ENCODE measurements at places on chromosomes 16 and 17.

GRCh38 chr17:31311526-31311925 lies 2.3 kb downstream of the EVI2B start:
- no peak for DNase-seq

- DNase-seq: no peak
Observed at GRCh38 chr17:64327201-64327930, 63.3 kb downstream of the PECAM1 start.

DNA sequence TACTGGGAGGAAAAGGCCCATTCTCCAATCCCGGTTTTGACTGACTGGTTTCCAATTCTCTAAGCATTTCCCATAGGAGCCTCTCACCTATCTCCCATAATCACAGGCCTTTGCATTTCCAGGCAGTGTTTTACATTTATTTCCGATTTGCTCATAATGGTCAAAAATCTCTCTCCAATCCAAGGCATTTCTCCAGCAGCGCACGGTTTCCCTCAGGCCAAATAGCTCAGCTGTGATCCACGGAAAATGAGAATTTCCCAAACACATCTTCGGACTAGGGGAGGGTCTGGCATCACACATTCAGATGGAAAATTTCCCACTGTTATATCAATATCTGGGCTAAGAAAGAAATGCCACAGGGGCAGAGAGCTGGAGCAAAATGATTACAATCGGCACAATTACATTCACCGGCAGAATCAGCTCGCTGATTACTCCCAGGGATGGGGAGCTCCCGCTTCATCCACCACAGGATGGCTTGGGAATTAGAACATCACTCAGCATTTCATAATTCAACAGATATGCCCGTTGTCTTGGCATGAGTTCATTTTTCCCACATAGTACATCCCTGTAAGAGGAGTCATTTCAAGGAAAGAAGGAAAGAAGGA lies 6.7 kb downstream of the PIPOX start:
- no peak for DNase-seq

DNA sequence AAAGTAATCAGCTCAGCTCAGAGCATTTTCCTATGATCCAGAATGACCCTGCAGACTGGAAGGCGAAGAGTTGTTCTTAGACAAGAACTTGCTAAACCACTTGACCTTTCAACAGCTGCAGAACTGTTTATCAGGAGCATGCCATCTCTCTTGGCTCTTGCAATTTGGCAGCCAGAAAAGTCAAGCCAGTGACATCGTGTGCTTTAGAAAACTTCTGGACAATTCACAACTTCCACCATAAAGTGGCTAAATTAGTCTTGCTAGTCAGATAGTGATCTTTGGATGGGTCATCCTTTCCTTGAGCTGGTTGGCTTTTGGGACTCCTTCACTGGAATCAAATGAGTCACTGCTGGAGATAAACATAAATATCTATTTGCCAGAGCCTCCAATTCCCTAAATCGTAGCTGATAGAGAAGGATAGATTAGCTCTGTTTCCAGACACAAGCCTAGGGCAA lies 146.5 kb downstream of the MAP2K6 start:
- DNase-seq: no peak

GRCh38 chr16:86956437-86956836 lies 360.8 kb downstream of the C16orf95 start:
- no peak for DNase-seq

GRCh38 chr17:6269478-6269877 lies 165.4 kb downstream of the AIPL1 start:
- DNase-seq: no peak
